ENCODE measurements at places on chromosomes 7 and 10.

DNA sequence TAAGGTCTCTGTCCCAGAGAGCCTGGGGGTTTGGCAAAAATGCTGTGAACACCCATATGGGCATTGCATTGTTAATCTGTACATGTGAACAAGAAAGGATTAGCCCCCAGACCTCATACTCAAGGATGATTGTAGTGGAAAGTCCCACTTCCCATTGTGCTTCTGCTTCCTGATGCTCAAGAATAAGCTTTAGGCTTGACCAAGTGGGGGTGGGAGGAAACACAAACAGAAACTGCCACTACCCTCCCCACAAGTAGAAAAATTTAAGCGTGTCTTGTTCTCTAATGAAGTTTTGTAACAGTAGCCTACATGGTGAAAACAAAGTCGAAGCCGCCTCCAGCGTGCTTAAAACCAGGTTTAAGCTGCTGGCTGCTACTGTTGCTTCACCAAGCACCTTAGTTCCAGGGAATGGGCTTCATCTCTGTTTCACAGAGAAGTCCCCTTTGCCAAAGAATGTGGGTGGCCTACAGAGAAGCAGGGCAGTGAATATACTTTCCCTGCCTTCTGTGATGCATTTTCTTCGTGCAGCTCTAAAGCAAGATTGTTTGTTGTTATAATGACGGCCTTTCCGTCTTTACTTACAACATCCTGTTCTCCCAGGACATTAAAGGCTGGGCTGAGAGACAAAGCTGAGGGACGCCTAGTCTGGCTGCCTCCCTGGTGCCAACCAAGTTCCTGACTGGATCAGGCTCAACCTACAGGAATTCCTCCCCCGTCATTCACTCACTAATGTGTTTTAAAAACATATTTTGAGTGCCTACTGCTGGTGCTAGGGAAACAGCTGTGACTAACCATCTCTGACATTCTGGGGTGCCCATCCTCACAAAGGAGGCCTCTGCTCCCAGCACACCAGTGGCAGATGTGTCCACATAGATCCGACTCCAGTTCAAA is 32.1 kb upstream of the CCSER2 start:
- no peak for DNase-seq

DNA sequence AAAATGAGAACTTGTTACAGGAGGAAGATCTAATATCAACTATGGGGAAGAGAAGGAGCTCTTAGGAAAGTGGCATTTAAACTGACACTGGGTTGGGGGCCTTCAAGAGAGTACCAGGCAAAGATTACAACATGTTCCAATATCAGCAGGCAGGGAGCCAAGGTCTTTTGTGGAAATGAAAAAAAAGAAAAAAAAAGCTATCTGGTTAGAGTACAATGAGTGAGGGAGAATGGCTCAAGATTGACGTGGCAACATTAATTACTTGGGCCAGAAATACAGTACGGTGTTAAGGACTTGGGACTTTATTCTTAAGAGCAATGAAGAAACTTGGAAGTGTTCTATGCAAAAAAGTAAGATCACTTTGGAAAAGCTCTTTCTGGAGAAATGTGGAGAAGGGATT is 132.3 kb upstream of the CDK1 start:
- no peak for DNase-seq

DNA sequence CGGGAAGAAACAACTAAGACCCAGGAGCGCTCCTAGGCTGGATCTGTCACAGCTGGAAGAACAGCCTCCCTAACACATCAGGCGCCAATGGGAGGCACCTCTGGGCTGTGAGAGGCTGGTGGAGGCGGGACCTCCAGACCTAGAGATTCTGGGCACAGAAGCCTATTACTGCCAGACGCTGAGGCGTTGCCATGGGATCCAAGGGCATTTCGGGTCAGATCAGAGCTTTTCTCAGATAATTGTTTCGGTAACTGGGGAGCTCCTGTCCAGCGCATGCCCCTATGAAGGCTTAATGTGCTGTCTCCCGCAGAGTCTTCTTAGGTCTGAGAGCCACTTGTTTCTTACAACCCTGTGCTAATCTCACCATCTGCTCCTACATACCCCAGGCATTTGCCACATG is 339.2 kb downstream of the ZNF716 start:
- no peak for DNase-seq

GRCh38 chr10:79443338-79444198 is 1.9 kb downstream of the ZCCHC24 start:
- no peak for DNase-seq

DNA sequence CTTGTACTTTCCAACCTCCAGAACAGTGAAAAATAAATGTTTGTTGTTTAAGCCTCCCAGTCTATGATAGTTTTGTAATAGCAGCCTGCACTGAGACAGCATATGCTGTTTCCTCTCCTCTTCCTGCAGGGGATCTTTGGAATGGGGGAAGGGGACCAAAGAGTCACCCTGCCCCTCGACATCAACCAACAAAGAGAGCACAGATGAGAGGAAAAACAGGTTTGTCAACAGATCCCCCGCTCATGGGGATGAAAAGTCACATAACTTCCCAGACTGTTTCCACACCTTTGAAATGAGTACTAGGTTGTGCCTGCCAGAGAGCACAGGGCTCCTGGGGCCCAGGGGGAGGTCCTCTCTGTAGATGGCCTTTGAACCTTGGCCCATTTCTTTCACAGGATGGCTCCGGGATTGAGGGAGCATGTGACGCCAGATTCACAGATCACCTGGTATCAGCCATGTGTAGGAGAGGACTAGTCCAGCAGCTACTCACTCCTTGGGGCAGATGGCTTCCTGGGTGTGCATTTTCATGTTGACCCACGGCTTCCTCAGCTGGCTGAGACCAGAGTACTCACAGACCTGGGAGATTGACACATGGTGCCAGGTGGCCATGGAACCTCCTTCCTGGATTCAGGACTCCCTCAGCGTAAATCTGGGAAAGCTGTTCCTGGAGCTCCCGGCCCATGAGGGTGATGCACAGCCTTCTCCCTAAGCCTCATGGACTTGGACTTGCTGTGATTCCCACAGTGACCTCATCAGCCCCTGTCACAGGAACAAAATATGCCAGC is 125.6 kb downstream of the CXCL12 start:
- no peak for DNase-seq

DNA sequence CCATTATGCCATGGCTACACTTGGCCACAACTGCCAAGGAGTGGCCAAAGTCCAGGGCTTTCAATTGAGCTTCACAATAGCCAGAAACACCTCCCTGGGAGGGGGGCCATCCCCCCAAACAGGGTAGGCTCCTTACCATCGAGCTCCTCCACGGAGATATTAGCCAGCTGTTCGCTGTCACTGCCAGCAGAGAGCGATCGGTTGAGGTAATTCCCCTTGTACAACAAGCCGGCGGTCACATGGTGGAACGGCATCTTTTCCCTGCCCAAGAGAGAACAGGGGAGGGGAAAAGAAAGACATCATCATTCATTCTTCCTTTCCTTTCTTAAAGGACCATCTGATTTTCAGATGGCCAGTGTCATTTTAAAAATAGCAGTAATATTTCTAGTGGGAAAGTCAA is 133.6 kb downstream of the CALN1 start:
- no peak for DNase-seq

DNA sequence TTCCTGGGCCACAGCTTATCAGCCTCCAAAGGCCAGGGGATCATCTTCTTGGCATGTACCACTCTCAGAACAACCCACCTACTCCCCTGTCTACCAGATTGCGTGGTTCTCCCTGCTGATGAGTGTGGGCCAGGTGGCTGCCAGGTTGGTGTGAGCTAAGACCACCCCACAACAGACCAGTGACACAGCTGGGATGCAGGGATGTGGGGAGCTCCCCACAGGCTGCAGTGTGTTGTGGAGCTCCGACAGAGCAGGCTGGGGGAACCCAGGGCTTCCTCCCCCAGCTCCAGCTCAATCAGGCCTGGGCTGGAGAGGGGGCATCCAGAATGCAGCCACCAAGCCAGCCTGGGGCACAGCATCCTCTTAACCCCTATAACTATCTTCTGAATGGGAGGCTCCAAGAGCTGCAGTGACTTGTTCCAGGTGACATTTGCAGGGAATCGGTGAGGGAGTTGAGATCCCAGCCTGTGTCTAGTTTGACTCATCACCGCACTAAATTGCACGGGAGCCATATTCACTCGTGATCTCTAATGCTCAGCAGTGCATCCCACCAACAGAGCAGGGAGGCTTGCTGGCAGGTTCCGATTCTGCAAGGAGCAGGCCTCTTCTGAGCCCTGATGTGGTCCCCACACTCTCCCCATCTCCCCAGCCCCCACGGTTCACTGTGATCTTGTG is 596 bp upstream of the GDF2 start:
- DNase-seq, result no peak

DNA sequence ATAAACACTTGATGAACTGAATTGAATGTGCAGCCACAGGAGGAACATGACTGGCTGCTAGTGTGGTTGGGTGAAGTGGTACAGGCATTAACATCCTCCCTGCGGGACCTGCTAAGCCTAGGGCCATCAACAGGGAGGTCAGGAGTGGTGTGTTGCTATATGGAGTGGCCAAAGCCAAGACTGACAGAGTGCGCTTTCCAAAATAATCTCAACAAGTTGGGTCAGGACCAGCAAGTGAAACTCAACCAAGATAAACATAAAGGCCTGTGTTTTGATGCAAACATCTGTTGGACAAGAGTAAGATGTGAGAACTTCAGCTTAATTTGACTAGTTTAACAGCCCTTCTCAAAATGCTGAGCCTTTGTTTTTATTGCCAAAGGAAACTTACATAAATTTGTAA is 97.7 kb downstream of the WDFY4 start:
- DNase-seq, result no peak

GRCh38 chr7:27212497-27213432 is 12.9 kb upstream of the HOXA13 start:
- DNase-seq, result no peak

DNA sequence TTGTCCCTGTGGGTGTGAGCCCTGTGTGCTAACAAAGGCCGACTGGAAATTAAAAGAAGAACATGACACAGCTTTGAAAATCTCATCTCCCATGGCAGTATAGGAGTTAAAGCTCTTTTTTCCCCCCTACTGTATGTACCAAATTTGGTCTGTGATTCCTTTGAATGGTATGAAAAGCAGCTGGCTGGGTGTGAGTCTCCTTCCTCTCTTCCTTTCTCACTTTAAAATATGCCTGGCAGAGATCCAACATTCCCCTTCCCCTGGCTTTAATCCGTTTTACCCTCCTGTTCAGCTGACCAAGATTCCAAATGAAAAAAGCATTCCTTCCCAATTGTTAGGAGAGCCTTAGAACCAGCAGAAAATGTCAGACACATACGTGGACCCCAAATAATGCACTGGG is 225.0 kb upstream of the CELF2 start:
- no peak for DNase-seq

DNA sequence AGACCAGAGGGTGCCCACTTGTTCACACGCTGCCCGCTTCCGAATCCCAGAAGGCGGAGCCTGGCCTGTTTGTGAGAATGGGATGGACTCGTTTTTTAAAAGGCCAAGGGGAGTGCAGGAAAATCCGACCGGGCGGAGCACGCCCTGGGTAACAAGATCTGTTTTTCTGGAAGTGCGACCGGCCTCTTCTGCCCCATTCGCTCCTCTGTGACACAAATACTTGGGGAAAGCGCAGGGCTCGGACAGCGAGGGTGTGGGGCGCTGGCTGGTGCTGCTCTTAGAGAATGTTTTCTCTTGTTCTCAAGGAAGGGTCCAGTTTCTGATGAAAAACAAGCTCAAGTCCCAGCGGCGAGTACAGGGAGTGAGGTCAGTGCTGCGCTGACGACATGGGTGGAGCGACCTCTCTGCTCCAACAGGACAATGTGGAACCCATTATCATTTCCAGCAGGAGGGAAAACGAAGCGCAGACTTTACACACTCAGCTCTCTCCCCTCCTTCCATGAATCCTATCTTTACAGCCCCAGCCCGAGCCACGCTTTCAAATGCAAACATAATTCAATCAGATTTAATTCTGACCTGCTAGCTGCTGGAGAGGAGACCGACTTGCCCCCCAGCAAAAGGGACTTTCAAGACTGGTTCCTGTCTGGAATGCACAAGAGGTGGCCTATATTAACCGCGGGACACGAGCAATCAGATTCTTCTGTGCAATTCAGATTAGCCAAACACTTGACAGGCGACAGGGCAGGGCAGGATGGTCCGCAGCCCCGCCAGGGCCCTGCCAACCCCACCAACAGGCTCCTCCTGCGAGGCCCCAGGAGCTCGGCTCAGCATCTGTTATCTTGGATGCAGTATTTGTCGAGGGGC is 1.1 kb downstream of the RADIL start:
- no peak for DNase-seq

DNA sequence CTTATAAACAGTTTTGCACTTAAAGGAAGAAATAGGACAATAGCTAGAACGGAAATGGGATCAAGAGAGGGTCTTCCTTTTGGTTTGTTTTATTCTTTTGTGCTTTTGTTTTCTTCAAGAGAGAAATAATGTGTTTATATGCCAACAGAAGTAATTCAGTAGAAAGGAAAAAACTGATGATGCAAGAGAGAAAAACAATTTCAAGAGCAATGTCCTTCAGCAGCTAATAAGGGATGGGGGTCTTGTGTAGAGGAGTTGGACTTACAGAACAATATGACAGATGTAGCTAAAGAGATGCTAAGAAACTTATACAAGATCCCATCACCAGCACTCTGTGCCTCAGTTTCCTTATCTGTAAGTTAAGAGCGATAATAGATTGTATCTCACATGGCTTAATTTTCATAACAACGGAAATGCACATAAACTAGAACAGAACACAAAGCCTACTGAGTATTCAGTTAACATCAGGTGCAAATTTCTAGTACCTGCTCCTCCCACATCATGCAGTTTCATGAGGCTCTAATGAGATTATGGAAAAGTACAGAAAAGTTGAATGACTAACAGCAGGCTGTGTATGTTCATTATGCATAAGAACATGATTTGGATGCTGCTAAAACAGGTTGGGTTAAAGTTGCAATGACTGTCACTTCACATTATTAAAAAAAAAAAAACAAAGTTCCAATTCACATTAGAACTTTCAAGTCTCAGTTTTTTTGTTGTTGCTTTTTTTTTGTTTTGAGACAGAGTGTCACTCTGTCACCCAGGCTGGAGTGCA is 17.2 kb downstream of the HERPUD2 start:
- no peak for DNase-seq

Data from natural killer cell treated with Interleukin-12 subunit alpha and Interleukin-12 subunit beta and Interleukin-15 and Interleukin-18, amount 100 ng/mL, for 72 hours (primary cell).